M059J (cell line): ENCODE measurements at places on chromosomes 7 and 10.
A peak's percentile ranks its signal among the peaks of the same experiment; 100 is the strongest.

DNA sequence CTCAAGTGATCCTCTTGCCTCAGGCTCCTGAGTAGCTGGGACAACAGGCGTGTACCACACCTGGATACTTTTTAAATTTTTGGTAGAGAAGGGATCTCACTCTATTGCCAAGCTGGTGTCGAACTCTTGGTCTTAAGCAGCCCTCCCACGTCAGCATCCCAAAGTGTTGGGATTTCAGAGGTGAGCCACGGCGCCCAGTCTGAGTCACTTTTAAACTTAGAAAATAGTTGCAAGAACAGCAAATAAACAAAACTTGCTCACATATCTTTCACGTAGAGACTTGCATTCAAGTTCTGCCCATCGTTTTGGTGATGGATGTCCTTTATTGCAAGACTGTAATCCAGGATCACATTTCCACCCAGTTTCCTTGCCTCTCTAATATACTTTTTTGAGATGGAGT lies 16.6 kb downstream of the GTF2I start:
- no peak for DNase-seq

DNA sequence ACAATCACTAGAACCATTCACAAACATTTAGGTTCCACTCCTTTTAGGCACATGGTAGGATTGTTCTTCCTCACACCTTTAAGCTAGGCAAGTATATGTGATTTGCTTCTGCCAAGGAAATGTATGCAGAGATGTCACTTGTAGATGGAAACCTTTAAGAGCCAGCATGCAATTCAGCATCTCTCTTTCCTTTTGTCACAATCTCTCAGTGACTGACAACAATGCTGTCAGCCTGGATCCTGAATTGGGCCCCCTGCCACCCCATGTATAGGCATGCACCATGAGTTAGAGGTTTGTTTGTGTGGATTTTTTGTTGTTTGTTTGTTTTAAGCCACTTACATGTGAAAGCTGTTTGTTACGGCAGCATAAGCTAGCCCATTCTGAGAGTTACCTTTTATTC lies 169.6 kb upstream of the PDE1C start:
- DNase-seq: no peak

- DNase-seq: peak; percentile 49
Observed at GRCh38 chr10:91493313-91493712, 83.2 kb downstream of the HECTD2 start.

DNA sequence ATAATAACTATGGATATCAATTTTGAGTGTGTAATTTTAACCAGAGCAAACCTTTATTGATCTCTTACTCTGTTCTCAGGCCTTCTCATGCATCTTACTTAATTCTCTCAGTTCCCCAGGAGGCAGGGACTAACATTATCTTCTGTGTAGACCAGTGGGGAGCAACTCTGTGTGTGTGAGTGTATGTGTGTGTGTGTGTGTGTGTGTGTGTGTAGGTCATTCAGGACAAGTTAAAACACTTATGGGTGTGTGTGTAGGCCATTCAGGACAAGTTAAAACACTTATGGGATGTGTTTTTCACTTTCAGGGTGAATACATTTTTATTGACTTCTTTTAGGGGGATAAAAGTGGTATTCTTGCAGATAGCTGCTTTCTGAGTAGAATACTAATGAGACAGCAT lies 145.0 kb downstream of the ADAM12 start:
- no peak for DNase-seq

- no peak for DNase-seq
Observed at GRCh38 chr7:107166736-107167426, 1.9 kb upstream of the HBP1 start.

- DNase-seq: no peak
Observed at GRCh38 chr10:33882996-33883395, 548.5 kb upstream of the NRP1 start.

DNA sequence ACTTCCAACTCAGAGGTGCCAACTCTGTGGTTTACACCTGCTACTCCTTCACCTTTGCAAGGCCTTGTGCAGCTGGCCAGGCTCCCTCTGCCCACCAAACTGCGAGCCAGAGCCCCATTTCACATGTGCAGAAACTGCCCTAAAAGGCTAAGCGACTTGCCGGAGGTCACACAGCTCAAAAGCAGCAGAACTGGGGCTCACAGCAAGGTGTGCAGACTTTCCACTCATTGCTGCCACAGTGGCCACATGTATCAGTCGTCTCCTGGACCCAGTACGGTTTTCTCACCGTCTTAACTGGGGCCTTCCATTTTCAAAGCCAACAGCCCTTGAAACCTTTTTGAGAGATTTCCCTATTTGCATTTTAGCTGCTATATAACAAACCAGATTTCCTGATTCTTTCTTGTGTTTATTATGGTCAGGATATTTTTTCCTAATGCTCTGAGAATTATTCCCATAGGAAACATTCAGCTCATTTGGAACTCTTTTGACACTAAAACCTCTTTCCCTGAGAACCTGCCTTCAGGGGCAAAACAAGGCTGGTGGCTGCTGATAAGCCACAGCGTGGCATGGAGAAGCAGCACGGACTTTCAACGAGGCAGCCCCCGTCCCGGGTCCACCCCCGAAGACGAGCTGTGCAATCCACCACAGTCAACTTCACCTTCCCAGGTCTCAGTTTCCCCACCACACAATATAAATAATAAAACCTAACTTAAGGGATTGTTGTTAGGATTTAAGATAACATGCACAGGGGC lies 29.9 kb downstream of the SORBS1 start:
- DNase-seq: no peak

GRCh38 chr10:94214481-94214893 lies 148.3 kb downstream of the NOC3L start:
- DNase-seq: no peak

DNA sequence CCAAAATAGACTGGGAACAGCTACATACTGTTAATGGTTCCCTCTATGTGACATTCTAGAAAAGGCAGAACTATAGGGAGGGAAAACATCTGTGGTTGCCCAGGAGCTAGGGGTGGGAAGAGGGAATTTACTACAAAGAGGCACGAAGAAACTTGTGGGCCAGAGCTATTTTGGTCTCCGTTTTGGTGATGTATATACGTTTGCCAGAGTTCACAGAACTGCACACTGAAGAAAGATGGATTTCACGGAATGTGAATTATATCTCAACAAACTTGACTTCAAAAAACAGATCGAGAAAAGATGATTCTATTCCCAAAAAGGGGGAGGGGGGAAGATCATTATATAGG lies 386 bp upstream of the AS3MT start:
- no peak for DNase-seq

GRCh38 chr10:32882076-32882475 lies 76.0 kb downstream of the ITGB1 start:
- DNase-seq: no peak

DNA sequence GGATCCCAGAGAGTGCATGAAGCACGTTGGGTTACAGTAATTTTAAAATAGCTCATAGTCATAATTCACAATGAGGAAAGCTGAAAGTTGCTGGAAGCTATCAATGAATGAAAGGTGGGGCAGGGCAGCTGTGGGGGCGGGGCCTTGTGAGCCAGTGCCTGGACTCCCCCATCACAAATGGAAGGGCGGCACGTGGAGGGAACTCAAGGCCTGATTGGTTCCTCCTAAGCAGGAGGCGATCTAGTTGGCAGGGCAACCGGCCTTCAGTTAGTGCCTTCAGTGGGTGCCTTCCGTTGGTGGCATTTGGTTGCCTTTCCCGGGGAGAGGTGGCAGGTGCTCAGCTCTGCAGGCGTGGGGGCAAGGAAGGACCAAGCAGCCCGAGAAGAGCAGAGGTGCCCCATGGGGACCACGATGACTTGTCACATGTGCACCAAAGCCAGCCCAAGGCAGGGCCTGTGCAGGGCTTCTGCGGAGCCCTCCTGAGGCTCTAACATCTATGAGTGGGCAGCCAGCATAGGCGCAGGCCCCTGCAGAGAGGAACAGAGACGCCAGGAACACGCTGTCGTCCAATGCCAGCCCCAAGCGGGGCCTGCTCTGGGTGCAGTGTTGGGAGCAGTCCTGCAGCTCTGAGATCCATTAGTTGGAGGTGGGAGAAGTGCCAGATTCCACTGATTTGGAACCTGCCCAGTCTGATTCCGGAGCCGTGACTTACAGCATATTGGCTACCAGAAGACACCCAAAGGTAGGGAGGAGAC lies 59.8 kb upstream of the PDSS1 start:
- no peak for DNase-seq

DNA sequence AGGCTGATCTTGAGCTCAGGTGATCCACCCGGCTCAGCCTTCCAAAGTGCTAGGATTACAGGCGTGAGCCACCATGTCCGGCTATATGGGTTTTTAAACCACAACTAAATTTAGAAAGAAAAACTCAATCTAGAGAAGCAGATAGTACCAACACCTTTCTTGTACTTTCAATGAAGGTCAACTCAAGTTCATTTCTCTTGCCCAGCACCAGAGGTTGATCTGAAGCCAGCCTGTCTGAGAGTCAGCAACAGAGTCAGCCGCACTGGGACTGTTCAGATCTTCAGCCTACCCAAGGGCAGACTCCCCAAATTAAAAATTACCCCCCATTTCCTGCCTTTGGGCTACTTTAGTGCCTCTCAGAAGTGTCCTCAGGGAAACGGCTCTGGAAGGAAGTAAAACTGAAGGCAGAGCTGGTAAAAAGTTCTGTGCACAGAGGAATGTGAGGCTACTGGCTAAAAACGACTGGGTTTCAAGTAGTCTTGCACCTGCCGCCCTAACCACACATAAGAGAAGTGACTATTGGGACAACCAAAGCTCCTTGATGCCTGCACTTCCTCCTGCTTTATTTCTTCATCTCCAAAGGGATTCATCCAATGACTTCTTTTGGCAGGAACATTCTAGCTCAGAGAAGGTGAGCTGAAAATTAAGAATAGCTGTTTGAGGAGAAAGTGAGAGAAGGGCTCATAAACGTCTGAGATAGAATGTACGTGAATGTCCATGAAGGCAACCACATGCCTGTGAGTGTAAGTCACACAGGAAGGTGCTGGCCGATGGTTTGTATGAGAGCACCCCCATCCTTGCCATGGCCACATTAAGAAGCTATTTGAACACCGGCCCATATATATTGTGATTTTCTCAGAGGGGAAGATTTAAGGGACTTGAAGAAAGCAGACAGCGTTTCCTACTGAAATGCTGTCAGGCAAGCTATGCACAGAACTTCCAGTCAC lies 142.4 kb upstream of the PRR15 start:
- DNase-seq: no peak

GRCh38 chr7:146414373-146414772 lies 297.8 kb downstream of the CNTNAP2 start:
- DNase-seq: no peak

DNA sequence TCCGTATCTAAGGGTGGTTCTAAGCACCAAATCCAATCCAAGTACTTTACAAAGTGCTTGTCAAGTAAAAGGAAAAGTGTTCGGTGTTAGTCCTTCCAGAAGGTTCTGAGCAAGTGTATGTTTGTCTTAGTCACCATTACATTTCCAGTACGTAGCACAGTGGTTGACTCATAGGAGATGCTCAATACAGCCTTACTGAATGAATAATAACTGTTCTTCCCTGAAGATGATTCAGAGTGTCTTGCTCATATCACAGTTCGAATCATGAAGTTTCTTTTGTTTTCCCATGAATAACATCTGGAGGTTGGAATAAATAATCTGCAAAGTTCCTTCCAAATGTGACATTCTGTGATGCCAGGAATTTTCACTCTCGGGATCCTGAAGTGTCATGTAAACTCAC lies 53.4 kb downstream of the WNT2 start:
- peak; percentile 94 for DNase-seq

DNA sequence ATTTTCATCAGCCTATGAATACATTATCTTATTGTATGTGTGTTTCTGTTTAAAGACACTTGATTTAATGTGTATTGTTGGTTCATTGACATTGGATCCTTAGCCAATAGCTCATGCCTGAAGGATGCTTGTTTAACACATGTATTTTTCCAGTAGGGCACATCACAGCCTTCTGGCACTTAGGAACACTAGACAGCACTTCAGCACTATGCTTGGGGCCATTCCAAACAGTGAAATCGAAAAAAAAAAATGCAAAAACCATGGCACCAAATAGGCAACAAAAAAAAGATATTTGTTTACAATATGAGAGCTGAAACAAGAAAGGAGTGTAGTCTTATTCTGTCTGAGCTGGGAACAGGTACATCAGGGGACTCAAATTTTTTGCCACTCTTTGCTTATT lies 262.8 kb downstream of the SLC25A13 start:
- no peak for DNase-seq

DNA sequence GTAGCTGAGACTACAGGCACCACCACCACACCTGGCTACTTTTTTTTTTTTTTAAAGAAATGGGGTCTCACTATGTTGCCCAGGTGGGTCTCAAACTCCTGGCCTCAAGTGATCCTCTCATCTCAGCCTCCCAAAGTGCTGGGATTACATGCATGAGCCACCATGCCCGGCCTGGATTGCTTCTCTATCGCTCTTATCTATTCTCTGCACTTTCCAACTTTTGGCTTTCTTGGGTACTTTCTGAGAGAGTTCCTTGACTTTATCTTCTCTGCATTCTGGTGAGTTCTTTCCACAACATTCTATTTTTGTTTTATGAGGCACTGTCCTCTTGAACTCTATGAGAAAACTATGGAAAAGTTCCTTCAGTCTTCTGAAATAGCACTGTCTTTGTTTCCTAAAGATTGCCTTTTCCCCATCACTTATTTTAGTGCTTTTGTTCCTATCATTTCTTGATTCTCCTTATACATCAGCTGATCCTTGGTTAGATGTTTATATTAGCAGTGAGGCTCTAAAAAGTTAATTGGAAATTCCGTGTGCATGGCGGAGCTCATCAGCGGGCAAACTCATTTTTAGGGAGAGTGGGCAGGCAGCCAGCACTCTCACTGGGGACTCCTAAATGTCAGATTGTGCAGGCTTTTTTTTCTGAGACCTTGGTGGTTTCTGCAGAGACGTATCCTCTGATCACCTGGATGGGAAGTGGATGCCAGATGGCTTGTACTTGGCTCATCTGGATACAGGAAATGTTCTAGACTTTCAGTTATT lies 43.9 kb downstream of the HIP1 start:
- DNase-seq: no peak

GRCh38 chr7:44583146-44583865 lies 1.3 kb upstream of the TMED4 start:
- DNase-seq: no peak

DNA sequence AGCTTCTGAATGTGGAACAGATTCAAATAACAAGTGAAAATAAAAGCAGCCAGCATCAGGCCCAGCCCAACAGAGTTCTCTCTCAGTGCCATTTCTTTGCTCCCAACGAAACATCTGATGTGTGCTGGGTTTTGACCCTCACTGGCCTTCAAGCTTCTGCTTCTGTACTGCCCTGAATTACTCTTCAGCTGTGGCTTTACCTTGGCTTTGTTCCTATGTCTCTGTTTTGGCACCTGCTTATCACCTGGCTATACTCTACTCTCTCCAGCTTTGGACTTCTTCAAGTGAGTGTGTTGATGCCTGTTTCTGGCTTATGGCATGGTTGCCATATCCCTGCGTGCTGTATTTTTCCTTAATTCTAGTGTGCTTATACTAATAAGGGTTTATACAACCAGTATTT lies 768.3 kb downstream of the SORCS1 start:
- DNase-seq: no peak

DNA sequence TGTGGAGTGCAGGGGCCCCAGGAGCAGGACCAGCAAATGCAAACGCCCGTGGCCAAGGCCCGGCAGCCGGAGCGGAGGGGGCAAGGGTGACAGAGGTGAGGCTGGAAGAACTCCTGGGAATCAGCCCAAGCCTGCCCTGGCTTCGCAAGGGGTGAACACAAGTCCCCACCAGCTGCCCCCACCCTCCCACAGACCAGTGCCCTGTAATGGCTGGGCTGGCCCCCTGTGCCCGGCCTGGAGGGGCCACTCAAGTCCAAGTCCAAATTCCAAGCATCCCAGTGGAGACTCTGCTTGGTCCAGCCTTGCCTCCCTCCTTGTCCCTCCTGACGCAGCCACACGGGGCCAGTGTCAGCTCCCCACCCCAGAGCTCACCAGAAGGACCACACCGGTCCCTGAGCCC lies 28.0 kb downstream of the MICALL2 start:
- DNase-seq: peak; percentile 21

GRCh38 chr10:91683975-91684374 lies 51.1 kb upstream of the PPP1R3C start:
- peak; percentile 87 for DNase-seq
